HuH-7 (cell line): ENCODE measurements at places on chromosomes 4 and X.

- DNase-seq, result no peak
Measured at GRCh38 chr4:7263166-7263565, 70.8 kb downstream of the SORCS2 start.

GRCh38 chr4:74555231-74555630, 110.3 kb downstream of the AREG start:
- no peak for DNase-seq

DNA sequence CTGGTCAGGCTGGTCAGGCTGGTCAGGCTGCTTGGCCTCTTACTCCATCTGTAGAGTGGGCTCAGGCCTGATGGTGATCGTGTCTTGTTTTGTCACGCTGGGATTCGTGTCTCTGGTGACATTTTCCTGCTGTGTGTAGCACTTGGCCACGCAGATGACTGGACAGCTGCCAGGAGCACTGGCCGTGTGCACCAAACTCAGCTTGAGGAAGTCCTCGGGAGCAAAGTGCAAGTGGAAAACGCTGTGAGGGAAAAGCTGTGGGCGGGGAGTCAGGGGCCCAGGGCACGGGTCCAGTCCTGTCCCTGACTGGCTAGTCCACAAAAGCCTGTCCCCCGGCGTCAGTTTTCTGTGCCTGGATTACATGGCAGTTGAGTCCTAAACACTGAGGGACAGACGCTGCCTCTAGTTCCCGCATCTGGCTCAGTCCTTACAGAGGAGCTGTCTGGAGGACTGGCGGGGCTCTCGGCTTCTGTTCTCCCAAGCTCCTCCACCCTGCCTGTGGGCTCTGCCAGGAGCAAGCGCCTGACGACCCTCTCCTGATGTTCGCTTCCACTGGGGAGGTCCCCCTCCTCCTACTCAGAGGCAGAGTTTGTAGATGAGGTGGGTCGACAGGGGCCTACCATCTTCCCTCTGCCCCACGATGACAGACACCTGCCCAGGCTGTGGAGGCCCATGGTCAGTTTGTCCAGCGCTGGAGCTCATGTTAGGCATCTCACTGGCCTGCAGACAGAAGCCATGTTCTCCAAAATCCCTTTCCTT, 35.9 kb upstream of the GRPEL1 start:
- DNase-seq, result peak; percentile 85

DNA sequence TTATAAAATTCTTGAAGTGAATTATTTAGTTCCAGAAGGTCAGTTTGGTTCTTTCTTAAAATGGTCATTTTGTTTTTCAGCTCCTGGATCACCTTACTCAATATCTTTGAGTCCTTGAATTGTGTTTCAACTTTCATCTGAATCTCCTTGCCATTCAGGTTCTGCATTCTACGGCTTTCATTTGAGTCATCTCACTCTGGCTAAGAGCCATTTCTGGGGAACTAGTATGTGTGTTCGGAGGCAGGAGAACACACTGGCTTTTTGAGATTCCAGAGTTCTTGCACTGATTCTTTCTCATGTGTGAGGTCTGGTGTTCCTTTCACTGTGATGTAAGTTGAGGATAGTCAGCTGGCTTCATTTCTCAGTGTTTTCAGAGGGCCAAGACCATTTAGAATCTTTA, 708.4 kb upstream of the FRG1 start:
- no peak for DNase-seq

- DNase-seq, result peak; percentile 30
Measured at GRCh38 chr4:89056953-89057398, at the start of gene FAM13A. FAM13A (minus strand) TSS chr4:89057185; CDS start chr4:89056964, 221 bp downstream.

GRCh38 chr4:10024303-10024702, 3.0 kb upstream of the SLC2A9 start:
- DNase-seq, result no peak

- DNase-seq, result no peak
Measured at GRCh38 chr4:45079616-45080015, 353.3 kb upstream of the GNPDA2 start.

DNA sequence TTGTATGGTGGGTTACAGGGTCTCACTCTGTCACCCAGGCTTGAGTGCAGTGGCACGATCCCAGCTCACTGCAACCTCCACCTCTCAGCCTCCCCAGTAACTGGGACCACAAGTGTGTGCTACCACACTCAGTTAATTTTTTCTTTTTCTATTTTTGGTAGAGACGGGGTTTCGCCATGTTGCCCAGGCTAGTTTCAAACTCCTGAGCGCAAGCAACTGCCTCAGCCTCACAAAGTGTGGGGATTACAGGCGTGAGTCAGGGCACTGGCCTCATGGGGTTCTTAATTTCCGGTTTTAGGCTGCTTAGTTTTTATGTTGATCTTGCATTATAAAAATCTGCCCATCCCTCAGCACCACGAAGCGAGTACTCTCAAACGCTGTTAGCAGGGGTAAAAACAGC, 6.7 kb downstream of the BCAP31 start:
- DNase-seq, result no peak

GRCh38 chr4:2712261-2712842, 43.8 kb downstream of the TNIP2 start:
- peak; percentile 31 for DNase-seq

- no peak for DNase-seq
Measured at GRCh38 chr4:133147286-133147821, 1.7 kb upstream of the PCDH10 start.

DNA sequence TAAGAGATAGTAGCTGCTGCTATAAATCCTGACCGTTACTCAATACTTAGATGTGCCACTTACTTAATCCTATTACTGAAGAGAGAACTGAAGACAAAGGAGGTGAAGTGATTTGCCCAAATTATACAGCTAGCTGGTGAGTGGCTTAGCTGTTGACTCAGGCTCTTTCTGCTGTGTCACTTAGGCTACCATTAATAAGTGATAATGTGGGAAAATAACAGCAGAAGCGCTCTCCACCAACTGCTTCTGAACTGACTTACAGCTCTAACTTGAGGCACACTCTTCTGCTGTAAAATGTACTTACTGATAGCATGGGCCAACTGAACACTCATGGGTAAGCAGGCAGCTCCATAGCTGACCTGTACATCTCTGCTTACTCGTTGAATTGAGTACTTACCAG, 7.5 kb upstream of the KLHL5 start:
- DNase-seq, result no peak
